ENCODE measurements at places on chromosomes 4 and X. TPM values are rescaled to one million over a fixed set of nuclear protein-coding genes. Genes with fewer than 3 reads are reported as not detected.
A peak's percentile ranks its signal among the peaks of the same experiment; 100 is the strongest.

GRCh38 chr4:141913928-141914327, 277.5 kb downstream of the IL15 start:
- no peak for DNase-seq

DNA sequence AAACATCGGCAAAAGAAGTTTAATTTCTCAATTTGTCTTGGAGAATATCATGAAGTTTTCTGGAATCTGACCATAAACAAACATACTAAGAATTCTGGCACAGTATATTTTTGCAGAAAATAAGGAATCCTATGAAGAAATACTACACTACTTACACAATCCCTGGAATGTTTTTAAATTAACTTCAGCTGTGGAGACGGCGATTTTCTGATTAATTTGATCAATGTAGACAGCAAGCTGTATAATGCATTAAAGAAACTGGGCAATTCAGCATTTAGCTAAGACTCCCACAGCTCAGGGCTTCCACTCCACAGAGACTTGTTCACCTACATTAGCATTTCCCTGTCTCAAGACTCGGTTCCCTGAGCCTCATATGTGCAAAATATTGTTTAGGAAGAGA, 12.2 kb downstream of the EGFL6 start:
- DNase-seq, result no peak

DNA sequence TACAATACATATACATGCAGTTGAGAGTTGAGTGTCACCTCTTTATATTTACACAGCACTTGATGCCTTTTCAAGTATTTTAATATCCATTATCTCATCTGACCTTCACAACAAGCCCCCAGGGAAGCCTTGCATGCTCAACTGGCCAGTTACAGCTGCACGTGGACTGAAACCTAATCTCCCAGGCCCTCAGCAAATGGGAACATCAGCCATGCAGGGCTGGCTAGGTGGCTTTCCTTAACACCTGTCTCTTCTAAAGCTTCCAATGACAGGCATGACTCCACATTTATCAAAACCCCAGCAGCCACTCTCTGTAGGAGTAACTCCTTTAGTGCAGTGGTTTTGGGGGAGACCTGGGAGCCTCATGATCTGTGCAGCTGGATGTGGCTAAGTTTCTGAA, 56.4 kb downstream of the PHKA2 start:
- no peak for DNase-seq

DNA sequence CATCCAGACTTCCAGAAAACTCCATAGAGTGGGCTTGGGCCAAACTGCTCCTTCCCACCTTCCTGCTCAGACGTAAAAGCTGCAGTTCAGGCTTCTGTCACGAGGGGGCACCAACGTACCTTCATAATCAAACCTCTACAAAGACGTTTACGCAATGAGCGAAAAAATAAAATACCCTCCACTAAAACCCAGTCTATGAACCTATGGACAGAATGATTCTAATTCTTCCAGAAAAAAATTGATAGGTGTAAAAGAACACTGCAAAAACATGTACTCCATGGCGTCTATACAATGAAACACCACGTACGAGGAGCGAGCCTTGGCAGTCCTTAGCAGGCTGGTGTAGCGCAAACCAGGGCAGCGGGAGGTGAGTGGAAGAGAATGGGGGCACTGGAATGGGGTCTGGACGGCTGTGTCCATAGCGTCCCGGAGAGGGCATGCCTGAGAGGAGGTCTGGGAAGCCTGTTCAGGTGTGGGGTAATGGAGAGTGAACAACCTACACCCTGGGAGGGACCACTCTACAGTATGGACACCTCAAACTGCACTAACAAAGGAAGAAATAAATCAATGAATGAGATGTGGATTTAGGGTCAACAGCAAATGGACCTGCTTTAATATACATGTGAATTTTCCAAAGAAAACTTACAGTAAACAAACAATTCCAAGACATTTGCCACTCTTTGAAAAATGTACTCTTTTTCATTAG, 14.4 kb upstream of the RAB40A start:
- peak; percentile 60 for DNase-seq

DNA sequence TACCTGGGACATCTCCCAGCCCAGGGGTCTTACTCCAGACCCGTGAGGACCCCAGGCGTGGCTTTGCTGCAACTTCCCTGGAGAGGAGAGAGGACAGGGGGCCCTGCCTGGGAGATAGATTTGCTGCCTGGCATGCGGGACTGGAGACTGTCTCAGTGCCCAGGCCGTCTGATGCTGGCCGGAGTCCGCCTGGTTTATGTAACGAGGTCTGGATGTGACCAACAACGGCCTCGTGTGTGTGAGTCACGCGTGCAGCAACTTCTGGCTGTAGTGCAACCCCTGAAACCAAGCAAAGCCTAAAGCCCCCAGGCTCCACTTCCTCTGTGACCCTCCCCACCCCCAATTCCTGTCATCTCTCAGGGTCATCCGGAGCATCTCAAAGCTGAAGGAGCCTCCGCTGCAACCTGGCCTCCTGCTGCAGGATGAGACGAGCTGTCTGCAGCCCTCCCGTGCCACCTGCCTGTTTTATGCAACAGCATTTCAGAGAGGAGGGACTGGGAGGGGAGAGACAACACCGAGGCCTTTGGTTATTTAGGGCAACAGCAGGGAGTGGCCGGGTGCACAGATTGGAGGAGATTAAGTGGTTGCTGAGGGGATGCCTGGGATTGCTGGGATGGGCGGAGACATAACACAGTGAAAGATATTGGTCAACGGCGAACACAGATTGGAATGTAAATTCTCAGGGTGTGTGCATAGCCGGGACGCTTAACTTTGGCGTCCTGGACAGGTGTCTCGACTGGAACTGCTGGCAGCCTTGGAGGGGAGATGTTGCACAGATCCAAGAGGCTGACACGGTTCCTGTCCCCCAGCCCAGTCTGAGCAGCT, 16.0 kb downstream of the XG start:
- peak; percentile 69 for DNase-seq

GRCh38 chrX:68365341-68365740, 68.0 kb downstream of the OPHN1 start:
- no peak for DNase-seq

GRCh38 chrX:9905288-9905687, 61.9 kb upstream of the CLDN34 start:
- DNase-seq, result no peak

GRCh38 chr4:87093443-87094123, 126.8 kb downstream of the KLHL8 start:
- no peak for DNase-seq

- DNase-seq, result no peak
These were observed 669 bp downstream of the IRF2 start for GRCh38 chr4:184473499-184474262.

GRCh38 chr4:111959222-111959621, 186.0 kb upstream of the FAM241A start:
- DNase-seq, result no peak

- DNase-seq, result no peak
These were observed 55.6 kb upstream of the RBM47 start for GRCh38 chr4:40685300-40685699.

- DNase-seq, result no peak
These were observed 23.1 kb upstream of the NAP1L5 start for GRCh38 chr4:88720451-88721428.

DNA sequence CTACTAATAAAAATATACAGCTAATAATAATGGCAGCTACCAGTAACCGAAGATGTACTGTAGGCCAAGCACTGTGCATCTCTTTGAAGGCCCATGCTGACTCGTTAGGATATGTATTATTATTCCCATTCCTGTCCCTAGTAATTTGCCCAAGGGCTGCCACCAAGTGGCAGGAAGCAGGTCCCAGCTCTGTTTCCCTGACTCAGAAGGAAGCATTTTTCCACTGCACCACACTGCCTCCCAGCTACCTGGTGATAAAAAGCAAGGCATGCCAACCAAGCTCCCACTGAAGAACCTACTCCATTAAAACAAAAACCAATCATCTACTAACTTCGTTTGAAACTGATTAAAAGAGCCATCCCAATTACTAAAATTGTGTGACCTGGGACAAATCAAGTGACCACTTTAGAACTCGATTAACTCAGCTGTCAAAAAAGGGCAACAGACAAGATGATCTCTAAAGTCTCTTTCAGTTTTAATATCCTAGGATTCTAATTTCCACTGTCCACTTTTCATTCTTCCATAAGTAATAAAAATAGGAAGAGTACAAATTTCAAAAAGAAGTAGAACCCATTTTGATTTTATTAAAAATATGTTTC, 24.3 kb upstream of the PGM2 start:
- DNase-seq, result peak; percentile 57

DNA sequence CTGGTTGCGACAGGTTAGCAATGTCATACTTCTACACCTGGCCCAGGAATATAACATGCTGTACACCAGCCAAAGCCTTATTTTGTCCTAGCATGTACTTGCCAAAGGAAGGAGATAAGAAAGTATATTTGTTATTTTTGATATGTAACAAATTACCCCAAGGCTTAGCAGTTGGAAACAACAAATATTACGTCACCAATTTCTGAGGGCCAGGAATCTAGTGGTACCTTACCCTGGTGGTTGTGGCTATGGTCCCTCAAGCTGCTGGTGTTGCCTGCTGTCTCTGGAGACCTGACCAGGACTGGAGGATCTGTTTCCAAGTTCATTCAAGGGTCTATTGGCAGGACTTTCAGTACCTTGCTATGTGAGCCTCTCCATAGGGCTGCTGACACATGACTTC, 135.5 kb upstream of the BANK1 start:
- DNase-seq, result no peak

- no peak for DNase-seq
These were observed 19.6 kb upstream of the SOD3 start for GRCh38 chr4:24775750-24776149.

- DNase-seq, result no peak
These were observed 38.6 kb downstream of the CENPU start for GRCh38 chr4:184695178-184695896.

DNA sequence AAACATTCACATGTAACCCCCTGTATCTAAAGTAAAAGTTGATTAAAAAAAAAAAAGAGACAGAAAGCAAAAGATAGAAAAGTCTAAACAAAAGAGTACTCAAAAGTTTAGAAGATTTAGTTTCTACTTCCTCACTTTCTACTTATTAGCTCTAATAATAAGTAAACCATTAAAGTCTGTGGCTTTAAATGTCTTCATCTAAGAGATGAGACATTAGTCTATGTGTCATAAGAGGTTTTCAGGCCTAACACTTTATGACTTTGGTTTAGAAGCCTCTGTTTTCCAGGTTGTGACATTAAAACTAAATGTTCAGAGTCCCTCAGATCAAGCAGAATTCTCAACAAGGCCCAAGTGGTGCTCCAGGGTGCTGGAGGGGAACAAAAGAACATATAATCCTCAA, 42.2 kb upstream of the GUCY1A1 start:
- no peak for DNase-seq

GRCh38 chr4:10762561-10762960, 78.0 kb upstream of the CLNK start:
- DNase-seq, result no peak

DNA sequence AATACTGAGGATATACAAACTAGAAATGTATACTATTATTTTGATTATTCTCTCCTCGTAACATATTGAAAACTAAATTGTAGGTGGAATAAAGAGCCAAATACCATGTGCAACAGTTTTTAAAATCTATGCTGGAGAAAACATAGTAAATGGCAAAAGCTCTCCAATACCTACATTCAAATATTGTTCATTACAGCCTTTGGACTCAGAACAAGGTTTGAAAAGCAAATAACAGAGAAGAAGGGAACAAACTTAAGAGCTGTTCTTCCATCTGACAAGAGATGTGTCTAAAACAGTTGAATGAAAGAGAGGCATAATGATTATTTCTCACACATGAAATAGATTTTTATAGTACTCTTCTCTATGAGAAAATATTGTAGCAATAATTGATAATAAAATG, 25.0 kb upstream of the UGT2B7 start:
- DNase-seq, result no peak

DNA sequence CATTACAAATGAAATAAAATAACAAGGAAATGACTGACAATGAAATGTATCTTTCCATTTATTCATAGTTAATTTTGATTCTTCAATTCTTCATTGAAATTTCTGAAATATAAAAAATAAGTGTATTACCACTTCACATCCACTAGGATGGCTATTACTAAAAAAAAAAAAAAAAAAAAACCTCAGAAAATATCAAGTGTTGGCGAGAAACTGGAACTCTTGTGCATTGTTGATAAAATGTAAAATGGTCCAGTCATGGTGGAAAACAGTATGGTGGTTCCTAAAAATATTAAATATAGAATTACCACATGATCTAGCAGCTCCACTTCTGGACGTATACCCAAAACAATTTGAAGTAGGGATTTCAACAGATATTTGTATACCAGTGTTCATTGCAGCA, 22.9 kb downstream of the PGAM4 start:
- no peak for DNase-seq

DNA sequence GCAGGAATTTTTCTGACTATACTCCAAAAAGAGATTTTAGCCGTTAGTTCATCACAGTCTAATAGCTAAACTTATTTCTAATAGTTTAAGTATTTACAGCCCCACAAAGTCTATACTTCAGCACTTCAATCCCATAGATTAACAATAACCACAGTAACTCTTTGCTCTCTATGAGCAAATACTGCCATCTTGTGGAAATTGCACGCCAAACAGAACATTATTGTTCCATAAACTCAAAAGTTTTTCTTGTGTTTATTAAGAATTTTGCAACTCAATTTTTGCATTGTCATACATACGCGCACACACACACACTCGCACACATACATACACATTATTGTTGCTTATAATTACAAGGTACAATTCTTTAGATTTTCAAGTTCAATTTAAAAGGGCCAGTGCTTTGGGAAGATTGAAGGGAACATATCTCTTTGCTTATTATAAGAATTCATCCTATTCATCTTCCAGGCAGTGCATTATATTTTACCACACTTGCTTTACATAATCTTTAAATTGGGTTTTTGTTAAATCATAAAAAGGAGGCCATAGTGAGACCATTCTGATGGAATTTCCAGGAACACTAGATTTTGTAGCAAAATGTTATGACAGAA, 63.8 kb upstream of the ATOH1 start:
- no peak for DNase-seq

- DNase-seq, result no peak
These were observed 419.4 kb downstream of the ADGRL3 start for GRCh38 chr4:61619528-61619927.

GRCh38 chrX:129653181-129653970, 1.4 kb downstream of the APLN start:
- DNase-seq, result peak; percentile 54

DNA sequence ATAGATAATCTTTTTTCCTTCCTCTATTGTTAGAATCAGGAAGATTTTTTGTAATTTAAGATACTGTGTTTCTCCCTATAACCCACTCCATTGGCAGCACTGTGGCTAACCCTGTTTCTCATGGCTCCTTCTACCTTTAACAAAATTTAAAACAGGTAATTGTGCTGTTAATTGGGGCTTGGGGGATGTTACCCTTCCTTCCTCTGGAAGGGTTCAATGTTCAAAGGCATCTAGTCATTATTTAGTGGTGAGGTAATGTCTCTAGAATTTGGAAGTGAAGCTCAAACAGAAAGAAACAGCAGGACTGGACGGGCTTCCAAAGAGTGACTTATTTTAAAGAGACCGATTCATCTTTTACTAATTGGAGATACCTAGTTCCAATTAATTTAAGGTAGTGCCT, 166.4 kb downstream of the TRIML1 start:
- no peak for DNase-seq

Gene CT83
- total RNA-seq, result not detected

Gene TSC22D3
- total RNA-seq, result 899 TPM

Gene EPHA5
- total RNA-seq, result not detected

Gene NPY2R
- total RNA-seq, result not detected

Gene PCDH10
- total RNA-seq, result not detected

Gene GC
- not detected for total RNA-seq

Gene CDK16
- 183 TPM for total RNA-seq

Gene CCDC110
- total RNA-seq, result 1.00 TPM

Gene SPATA4
- 0.29 TPM for total RNA-seq

Gene SERTM2
- total RNA-seq, result 0.04 TPM

Gene MYOZ2
- 32.6 TPM for total RNA-seq

Gene CETN2
- 10.3 TPM for total RNA-seq

Gene TCEAL7
- 1.1 TPM for total RNA-seq

All from gastrocnemius medialis (tissue), 4 donors.